ENCODE measurements at places on chromosomes 7 and 10.

- no peak for DNase-seq
Measured at GRCh38 chr7:137928626-137929025, 73.3 kb downstream of the CREB3L2 start.

DNA sequence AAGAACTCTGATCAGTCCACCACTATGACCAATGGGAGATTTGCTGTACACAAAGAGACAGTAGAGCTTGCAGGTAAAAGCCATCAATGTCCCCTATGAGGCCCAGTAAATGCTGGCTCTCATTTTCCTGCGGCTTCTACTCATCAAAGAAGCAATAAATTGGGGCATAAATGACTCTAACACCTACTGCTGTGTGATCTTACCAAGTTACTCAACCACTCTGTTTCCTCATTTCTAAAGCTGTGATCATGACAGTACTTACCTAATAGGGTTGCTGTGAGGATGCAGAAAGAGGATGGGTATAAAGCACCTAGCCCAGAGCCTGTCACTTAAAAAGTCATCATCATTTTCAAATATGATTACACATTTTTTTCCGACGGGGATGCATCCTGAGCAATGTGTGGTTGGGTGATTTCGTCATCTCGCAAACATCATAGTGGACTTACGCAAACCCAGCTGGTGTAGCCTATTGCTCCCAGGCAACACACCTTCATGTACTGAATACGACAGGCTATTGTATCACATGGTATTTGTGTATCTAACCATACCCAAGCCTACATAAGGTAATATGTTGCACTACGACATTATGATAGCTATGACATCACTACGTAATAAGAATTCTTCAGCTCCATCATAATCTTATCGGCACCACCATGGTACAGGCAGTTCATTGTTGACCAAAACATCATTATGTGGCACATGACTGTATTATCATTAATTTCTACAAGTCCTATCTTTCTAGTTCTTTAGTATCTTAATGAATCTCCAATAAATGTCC, 7.1 kb upstream of the MGMT start:
- DNase-seq = no peak

DNA sequence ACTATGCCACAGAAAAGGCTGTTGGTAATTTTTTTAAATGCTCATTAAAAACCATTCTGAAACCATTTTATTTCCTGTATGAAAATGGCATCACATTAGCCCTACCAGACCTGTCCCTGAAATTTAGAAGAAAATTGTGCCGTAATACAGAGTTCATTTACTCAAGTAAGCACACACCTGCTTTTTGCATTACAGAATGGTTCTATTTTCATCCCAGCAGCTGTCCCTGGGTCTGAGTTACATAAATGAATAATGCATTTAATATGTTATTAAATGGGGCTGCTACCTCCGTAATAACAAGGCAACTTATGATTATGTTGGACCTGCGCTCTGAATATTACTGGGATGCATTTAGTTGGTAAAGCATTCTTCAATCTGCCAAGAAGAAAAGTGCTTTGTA, 508.9 kb downstream of the SORCS1 start:
- DNase-seq = no peak

DNA sequence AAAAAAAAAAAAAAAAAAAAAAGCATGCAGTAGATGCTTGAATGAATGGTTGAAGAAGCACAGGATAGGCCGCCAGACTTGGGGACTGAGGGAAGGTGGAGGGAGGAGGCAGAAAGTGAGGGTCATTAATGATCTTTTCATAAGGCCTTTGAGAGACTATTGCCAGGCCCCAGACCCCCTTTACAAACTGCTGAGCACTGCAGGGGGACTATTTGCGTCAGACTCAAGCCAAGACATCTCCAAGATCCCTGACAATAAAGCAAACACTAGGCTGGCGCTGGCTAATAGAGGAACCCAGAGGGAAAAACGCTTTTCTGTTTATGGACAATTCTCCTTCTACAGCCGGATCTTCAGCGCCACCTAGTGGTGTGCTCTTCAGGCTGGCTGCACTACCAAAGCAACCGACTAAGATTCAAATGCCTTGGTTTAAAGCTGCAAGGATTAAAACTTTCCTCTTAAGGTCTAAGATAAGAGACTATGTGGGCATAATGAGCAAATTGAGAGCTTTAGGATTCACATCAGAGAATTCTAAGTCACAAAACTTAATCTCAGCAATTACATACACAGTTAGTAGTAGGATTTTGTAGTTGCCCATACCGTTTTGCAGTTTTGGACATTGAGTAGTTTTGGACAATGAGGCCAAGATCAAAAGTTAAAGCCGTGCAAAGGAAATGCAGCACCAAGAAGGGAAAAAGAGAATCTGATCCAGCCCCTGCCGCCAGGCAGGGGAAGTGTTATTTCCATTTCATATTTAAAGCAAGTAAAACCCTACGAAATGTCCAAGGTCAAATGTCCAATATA, 17.9 kb upstream of the AGK start:
- DNase-seq = peak; percentile 58

GRCh38 chr10:8063935-8064334, 9.4 kb downstream of the GATA3 start:
- DNase-seq = no peak

- peak; percentile 35 for DNase-seq
Measured at GRCh38 chr10:78623578-78624215, 445.1 kb upstream of the ZMIZ1 start.

- DNase-seq = no peak
Measured at GRCh38 chr10:74585231-74586087, 240.9 kb upstream of the KAT6B start.

DNA sequence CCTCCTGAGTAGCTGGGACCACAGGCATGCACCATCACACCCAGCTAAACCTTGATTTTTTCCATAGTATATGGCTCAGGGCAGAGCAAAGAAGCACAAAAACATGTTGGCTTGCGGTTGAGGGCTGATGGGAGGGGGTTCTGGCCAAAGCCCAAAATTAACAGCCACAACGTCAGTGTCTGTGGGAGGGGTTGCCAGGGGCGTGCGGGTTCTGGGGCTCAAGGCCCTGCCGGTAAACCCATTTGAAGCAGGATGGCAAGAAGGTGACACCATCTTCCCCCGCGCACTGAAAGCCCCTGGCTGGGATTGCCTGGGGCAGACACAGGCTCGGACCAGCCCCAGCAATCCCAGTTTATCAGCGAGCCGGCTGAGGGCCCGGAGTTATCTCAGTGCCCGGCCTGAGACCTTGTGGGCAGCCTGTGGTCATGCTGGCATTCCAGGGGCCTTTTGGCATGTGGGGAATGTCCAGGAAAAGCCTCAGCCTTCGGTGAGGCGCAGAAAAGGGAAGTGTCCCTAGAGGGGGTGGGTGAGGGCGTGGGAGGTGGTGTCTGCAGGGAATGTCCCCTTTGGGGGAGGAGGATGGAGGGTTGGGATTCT, 167.7 kb upstream of the TNRC18 start:
- DNase-seq = peak; percentile 70

DNA sequence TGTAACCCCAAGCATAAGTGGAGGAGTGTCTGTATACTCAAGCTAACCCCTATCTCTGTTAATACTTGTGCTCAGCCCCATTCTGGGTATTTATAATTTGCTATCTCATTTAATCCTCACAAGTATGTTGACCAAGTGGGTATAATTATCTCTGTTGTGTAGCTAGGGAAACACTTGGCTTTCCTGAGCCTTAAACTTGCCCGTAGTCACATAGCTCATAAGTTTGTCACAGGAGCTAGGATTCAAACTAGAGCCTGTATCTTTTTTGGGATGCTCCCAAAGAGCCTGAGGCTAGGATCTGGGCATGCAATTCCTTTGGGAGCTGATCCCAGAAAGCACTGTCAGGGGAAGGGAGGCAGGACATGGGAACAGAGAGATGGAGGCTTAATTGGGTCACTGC, 377.4 kb downstream of the GALNT17 start:
- DNase-seq = no peak

GRCh38 chr7:5589819-5590595, 166.4 kb upstream of the TNRC18 start:
- no peak for DNase-seq

GRCh38 chr10:48711830-48712229, 27.2 kb downstream of the WDFY4 start:
- no peak for DNase-seq

- peak; percentile 82 for DNase-seq
Measured at GRCh38 chr7:24576171-24577025, 3.1 kb downstream of the PALS2 start.

GRCh38 chr7:124364283-124364682, 331.4 kb upstream of the TMEM229A start:
- no peak for DNase-seq

DNA sequence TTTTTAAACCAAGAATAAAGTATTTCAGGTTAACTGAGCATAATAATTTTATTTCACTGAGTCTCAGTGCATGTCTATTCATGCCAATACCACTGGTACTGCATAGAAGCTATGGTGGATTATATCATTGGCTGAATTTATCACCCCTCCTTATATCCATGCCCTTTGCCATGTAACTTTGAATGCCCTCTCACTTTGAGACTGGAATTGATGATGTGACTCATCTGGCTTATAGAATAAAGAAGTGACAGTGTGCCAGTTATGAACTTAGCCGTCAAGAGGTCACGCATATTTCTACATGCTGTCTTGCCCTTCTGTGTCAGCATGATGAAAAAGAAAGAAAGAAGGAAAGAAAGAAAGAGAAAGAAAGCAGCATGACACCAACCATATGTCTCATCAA, 20.7 kb upstream of the ABLIM1 start:
- no peak for DNase-seq

- peak; percentile 98 for DNase-seq
Measured at GRCh38 chr10:100346765-100347567, at the start of gene SCD. Gene SCD (plus strand): TSS chr10:100347233. CDS start chr10:100347505, 272 bp downstream.

GRCh38 chr10:24118246-24118645, 90.7 kb upstream of the KIAA1217 start:
- no peak for DNase-seq

- DNase-seq = no peak
Measured at GRCh38 chr10:855079-855478, 76.4 kb downstream of the LARP4B start.

DNA sequence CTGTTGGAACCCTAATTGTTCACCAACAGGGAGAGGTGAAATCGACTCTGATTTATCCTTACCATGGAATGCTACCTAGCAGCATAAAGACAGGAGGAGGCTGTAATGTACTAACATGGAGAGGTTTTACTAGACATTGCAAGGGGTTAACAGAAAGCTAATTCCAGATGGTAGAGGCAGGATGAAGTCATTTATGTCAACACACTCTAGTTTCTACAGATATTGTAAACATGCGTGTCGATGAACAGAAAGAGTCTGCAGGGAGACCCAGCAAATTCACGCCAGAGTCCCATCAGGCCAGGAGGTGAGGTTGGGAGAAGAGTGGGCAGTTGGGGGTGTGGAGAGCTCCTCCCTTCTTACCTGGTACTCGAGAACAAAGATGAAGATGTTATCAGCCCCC, 7.0 kb downstream of the NPC1L1 start:
- no peak for DNase-seq

- no peak for DNase-seq
Measured at GRCh38 chr7:32074787-32075585, 4.8 kb upstream of the PDE1C start.

- DNase-seq = no peak
Measured at GRCh38 chr7:69172357-69173077, 425.8 kb upstream of the AUTS2 start.

DNA sequence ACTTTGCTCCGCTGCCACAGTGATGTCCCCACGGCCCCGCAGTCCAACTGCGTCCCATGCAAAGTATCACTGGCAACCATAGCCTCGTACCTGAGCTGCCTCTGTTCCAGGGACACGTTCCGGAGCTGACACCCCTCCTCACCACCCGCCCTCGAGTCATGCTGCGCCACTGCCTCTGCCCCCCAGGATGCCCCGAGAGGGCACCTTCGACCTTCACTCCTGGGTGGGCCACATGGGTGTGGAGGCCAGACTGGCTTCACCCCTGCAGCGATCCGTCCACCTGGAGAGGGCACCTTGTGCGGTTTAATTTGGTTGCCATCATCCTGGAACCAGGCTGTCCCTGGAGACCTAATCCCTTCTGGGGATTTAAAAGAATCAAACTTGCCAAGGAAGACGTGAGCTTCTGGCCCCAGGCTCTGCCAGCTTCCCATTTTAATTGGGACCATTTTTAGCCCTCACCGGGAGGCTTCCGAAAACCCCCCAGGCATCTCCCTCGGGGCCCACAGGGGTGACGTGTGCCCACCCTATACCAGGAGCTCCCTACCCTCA, 19.2 kb upstream of the TNRC18 start:
- no peak for DNase-seq

DNA sequence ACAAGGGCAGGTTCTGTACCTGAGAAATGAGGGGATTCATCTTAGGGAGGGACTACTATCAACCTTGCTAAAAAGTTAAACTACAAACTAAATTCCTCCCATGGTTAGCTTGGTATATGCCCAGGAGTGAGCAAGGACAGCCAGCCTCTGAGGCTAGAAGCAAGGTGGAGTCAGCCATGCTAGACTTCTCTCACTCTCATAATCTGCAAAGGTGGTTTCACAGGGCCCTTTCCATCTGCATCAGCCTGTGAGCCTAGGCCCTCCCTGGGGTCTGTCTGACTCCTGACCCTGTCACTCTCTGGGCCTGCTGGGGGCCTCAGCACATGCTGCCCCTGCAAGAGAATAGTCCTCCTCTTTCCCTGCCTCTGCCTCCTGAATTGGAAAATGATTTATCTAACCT, 66.1 kb downstream of the ABCA13 start:
- no peak for DNase-seq

DNA sequence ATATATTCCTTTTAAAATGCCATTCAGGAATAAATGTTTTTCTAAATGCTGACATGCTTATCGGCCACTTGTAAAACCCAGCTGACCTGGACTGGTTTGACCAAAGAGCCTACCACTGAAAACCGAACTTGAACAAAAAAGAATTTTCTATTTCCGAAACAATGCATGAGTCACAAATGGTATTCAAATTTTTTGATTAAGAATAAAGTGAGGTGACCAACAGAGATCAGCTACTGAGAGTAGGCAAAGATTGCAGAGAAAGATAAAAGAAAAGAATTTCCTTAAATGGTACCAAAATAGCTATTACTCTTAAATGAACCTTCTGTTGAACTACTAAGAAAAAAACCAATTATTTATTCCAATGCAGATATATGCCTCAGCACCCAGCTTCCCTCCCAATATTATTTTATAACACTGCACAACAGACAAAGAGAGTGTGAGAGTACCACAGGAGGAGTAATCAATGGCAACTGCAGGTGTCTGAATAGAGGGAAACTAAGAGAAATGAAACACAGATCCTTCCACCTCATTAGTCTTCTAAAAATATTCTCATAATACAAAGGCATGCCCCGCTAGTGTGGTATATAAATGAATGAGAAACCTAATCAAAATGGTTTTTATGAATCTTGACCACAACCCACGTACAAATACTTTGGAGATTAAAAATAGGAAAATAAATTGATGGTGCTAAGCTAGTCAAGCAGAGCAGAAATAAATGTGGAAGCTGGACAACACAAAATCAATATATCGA, 20.1 kb downstream of the OSBPL3 start:
- DNase-seq = no peak

DNA sequence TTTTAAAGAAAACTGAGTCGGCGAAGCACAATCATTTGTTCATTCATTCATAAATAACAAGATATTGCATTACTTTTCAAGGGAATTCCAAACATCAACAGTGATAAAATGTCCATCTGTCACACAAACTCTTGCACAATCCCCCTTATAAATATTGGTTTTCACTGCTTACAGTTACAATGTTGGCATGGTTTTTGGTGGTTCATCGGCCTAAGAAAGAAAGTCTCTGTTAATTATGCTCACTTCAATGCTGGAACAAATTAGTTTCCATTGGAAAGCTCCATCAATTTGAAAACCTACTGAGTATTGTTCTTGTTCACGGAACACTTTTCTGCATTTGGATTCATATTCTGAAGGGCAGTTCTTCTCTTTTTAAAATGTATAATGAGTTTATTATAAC, 188.5 kb downstream of the JAZF1 start:
- no peak for DNase-seq

GRCh38 chr10:22086730-22087401, 83.3 kb upstream of the DNAJC1 start:
- DNase-seq = peak; percentile 73

All from HCEC 1CT (cell line).